ENCODE measurements at places on chromosomes 3 and 15.

- no peaks in the 10 kb centered on the region for H3K4me1 ChIP-seq
- no peak overlapping the region for H3K4me3 ChIP-seq
- no peak overlapping the region for H3K27ac ChIP-seq
- no peak for DNase-seq
Observed at GRCh38 chr3:65436580-65436979, 602.1 kb downstream of the MAGI1 start.

DNA sequence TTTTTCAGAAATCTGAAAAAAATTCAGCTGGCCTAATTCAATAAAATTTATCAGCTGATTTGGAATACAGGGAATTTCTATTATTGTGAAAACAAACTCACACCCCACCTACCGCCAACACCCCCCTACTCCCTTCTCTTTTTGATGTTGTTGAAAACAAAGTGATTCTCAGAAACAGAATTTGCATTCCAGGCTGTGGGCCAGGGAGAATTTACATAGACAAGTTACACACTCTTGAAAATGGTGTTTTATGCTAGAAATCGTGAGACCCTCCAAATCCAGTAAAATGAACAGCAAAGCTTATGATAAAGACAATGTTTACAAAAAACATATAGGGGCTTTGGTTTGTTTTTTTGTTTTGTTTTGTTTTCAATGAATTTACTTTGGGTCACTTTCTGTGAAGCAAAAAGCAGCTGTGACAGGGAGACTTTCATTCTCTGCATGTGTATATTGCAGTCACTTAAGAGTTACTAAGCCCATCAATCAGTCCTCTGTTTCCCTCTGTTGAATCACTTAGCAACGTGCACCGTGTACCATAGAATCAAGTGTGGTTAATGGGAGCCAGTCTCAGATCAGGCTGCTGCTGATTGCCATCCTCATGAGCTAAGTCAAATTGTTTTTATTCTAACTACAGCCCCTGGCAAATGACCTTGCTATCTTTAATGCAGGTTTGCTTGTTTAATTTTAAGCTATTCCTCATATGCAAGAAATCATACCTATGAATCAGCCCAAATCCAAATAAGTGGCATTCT lies 159.8 kb downstream of the ALCAM start:
- DNase-seq: no peak
- no peaks in the 10 kb centered on the region for H3K4me1 ChIP-seq
- H3K27ac ChIP-seq: no peak overlapping the region
- H3K27me3 ChIP-seq: no peaks in the 10 kb centered on the region
- H3K4me3 ChIP-seq: no peak overlapping the region

- no peak for DNase-seq
- H3K4me3 ChIP-seq: no peak overlapping the region
- no peak overlapping the region for H3K27ac ChIP-seq
- no peaks in the 10 kb centered on the region for H3K27me3 ChIP-seq
- H3K36me3 ChIP-seq: no peaks in the 10 kb centered on the region
Observed at GRCh38 chr3:64344721-64345207, 119.5 kb upstream of the PRICKLE2 start.

- H3K27ac ChIP-seq: peak overlapping the region; percentile 28
- no peaks in the 10 kb centered on the region for H3K36me3 ChIP-seq
- peaks cover 33% of the 10 kb centered on the region for H3K4me1 ChIP-seq
- no peaks in the 10 kb centered on the region for H3K27me3 ChIP-seq
- H3K4me3 ChIP-seq: peak overlapping the region; percentile 46
Observed at GRCh38 chr3:12966847-12967605, 106.2 kb downstream of the IQSEC1 start.

DNA sequence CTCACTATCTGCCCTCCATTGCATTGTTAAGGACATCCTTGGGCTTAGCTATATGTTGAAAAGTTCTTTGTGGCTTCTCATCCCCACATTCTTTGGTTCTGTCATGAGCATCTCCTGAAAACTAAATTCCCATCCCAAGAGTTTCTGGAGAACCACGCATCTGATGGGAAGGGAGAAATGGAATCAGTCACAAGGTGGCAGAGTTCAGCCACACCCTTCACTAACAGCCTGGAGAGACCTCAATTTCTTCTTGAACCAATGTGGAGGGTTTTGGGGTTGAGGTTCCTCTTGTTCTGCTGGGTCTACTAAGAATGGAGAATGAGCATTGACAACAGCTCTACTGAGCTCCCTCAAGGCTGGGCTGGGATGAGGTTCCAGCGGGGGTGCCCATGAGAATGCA lies 15.6 kb upstream of the MAGEL2 start:
- DNase-seq: no peak
- no peaks in the 10 kb centered on the region for H3K4me1 ChIP-seq
- no peak overlapping the region for H3K4me3 ChIP-seq
- H3K36me3 ChIP-seq: no peaks in the 10 kb centered on the region
- H3K27me3 ChIP-seq: no peaks in the 10 kb centered on the region

DNA sequence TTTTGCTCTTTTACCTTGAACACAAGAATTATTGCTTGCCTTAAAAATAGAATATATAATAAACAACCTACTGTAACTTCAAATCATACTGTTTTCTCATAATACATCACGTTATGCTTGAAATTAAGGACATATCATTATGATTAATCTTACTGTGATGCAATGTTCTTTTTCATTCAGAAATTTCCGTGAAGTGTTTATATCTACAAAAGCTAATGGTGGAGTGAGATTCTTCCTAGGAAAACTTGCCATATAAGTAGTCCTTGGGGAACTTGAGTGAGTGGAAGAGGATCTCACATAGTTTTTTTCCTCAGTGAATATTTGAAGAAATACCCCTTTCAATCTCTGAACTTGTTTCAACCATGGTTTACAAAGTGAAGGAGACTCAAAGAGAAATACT lies 498.7 kb upstream of the CBLB start:
- H3K4me1 ChIP-seq: peaks cover 4% of the 10 kb centered on the region
- H3K36me3 ChIP-seq: no peaks in the 10 kb centered on the region
- no peak for DNase-seq
- H3K27ac ChIP-seq: no peak overlapping the region

DNA sequence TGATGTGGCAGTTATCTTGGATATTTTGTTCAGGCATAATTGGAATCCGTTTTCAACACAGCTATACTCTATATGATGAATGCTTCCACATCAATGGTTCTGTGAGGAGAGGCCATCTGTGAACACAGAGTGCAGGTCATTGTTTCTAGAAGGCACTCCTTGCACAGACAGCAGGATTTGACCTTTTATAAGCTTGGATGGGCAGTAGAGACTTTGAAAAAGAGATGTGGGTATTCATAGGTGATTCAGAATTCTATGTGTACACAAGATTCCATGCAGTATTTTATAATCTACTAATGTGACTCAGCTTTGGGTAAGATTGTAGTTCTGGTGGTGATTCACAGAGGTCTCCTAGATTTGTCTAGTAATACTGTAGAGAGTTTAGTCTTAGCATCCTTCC lies 12.5 kb downstream of the ARPP21 start:
- H3K36me3 ChIP-seq: peaks cover 60% of the 10 kb centered on the region
- peaks cover 92% of the 10 kb centered on the region for H3K4me1 ChIP-seq
- H3K4me3 ChIP-seq: no peak overlapping the region
- DNase-seq: no peak
- H3K27me3 ChIP-seq: no peaks in the 10 kb centered on the region

DNA sequence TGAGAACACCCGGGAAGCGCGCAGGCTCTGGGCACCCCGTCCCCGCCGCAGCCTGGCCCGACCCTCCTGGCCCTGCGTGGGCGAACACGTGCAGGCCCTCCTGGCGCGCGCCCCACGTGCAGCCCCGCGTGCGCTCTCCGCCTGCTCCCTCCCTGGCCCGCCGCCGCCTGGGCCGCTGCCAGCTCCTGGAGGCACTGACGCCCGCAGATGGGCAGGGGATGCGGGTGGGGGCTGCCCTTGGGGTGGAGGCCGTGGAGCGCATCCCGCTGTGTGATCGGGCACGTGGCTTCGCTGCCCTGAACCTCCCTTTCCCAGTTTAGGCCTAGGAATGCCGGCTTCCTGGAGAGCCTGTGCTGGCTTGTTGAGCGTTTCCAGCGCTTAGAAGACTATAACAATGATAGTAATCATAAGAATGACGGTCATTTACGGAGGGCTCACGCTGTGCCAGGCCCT lies 104.6 kb upstream of the SLC6A6 start:
- DNase-seq: no peak
- H3K4me1 ChIP-seq: no peaks in the 10 kb centered on the region
- H3K27ac ChIP-seq: no peak overlapping the region
- no peak overlapping the region for H3K4me3 ChIP-seq
- peaks cover 4% of the 10 kb centered on the region for H3K27me3 ChIP-seq

GRCh38 chr15:73679180-73679579 lies 5.0 kb upstream of the CD276 start:
- no peak overlapping the region for H3K27ac ChIP-seq
- H3K4me1 ChIP-seq: no peaks in the 10 kb centered on the region
- no peak overlapping the region for H3K4me3 ChIP-seq
- H3K27me3 ChIP-seq: no peaks in the 10 kb centered on the region
- H3K36me3 ChIP-seq: no peaks in the 10 kb centered on the region

DNA sequence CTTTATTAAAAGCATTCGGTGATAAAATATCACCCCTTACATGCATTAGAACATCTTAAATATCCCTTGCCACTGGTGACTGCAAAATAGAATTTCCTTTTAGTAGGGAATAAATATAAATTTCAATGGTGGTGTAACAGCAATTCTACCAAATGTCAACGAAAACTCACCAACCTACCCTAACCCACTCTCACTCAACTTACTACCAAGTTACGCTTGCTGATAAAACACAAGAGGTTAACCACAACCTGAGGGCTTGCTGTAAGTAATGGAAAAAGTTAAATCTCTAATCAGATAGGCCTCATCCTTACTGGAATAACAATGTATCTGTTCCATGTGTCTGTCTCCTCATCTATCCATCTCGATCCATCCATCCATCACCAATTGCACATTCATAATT lies 274.7 kb downstream of the FOXP1 start:
- no peak for DNase-seq
- H3K4me1 ChIP-seq: peaks cover 18% of the 10 kb centered on the region
- no peak overlapping the region for H3K27ac ChIP-seq
- no peaks in the 10 kb centered on the region for H3K27me3 ChIP-seq
- no peak overlapping the region for H3K4me3 ChIP-seq

GRCh38 chr3:5498981-5499380 lies 311.5 kb downstream of the EDEM1 start:
- H3K27ac ChIP-seq: no peak overlapping the region
- H3K4me1 ChIP-seq: no peaks in the 10 kb centered on the region
- H3K36me3 ChIP-seq: no peaks in the 10 kb centered on the region
- H3K4me3 ChIP-seq: no peak overlapping the region

GRCh38 chr3:183478501-183478900 lies 50.1 kb upstream of the MCF2L2 start:
- no peaks in the 10 kb centered on the region for H3K36me3 ChIP-seq
- H3K27ac ChIP-seq: no peak overlapping the region
- H3K27me3 ChIP-seq: peaks cover 4% of the 10 kb centered on the region
- no peaks in the 10 kb centered on the region for H3K4me1 ChIP-seq

- H3K27me3 ChIP-seq: no peaks in the 10 kb centered on the region
- no peak overlapping the region for H3K27ac ChIP-seq
- no peaks in the 10 kb centered on the region for H3K4me1 ChIP-seq
- no peak for DNase-seq
- H3K4me3 ChIP-seq: no peak overlapping the region
Observed at GRCh38 chr3:161796780-161797179, 300.2 kb downstream of the OTOL1 start.

GRCh38 chr15:78046796-78047341 lies 30.6 kb downstream of the TBC1D2B start:
- peaks cover 36% of the 10 kb centered on the region for H3K36me3 ChIP-seq
- DNase-seq: no peak
- no peak overlapping the region for H3K4me3 ChIP-seq
- peak overlapping the region; percentile 86 for H3K27ac ChIP-seq
- H3K4me1 ChIP-seq: peaks cover 55% of the 10 kb centered on the region
- H3K27me3 ChIP-seq: no peaks in the 10 kb centered on the region

GRCh38 chr3:189513281-189514117 lies 117.7 kb upstream of the TP63 start:
- H3K27me3 ChIP-seq: no peaks in the 10 kb centered on the region
- no peak overlapping the region for H3K27ac ChIP-seq
- H3K4me3 ChIP-seq: no peak overlapping the region
- H3K36me3 ChIP-seq: no peaks in the 10 kb centered on the region

GRCh38 chr3:178684881-178685590 lies 148.8 kb downstream of the KCNMB2 start:
- no peak overlapping the region for H3K4me3 ChIP-seq
- H3K36me3 ChIP-seq: no peaks in the 10 kb centered on the region
- no peaks in the 10 kb centered on the region for H3K27me3 ChIP-seq
- DNase-seq: peak; percentile 43
- H3K4me1 ChIP-seq: no peaks in the 10 kb centered on the region
- no peak overlapping the region for H3K27ac ChIP-seq

GRCh38 chr15:33808720-33809457 lies 159.4 kb upstream of the CHRM5 start:
- DNase-seq: no peak
- no peak overlapping the region for H3K4me3 ChIP-seq
- no peaks in the 10 kb centered on the region for H3K27me3 ChIP-seq
- no peaks in the 10 kb centered on the region for H3K36me3 ChIP-seq
- no peaks in the 10 kb centered on the region for H3K4me1 ChIP-seq
- H3K27ac ChIP-seq: no peak overlapping the region

GRCh38 chr3:133162670-133163305 lies 124.6 kb downstream of the TMEM108 start:
- H3K27ac ChIP-seq: no peak overlapping the region
- no peaks in the 10 kb centered on the region for H3K4me1 ChIP-seq
- no peaks in the 10 kb centered on the region for H3K27me3 ChIP-seq
- H3K36me3 ChIP-seq: no peaks in the 10 kb centered on the region
- no peak for DNase-seq
- H3K4me3 ChIP-seq: no peak overlapping the region

DNA sequence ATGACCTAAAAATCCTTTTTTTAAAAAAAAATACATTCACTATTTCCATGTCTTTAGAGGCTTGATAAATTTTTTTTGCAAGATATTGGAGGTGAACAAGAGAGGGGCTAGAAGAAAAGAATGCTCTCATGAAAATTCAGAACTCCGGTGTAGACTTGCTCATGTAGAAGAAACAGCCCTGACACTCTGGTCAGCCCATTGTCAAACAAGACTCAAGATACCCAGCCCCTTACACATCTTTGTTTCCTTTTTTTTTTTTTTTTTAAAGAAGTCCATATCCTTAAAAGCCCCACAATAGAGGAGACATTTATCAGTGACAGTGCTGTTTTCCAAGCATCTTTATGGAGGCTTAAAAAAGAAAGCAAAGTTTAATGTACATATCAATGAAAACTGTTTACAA lies 196.8 kb upstream of the RORA start:
- no peaks in the 10 kb centered on the region for H3K4me1 ChIP-seq
- no peak for DNase-seq
- no peaks in the 10 kb centered on the region for H3K36me3 ChIP-seq
- no peaks in the 10 kb centered on the region for H3K27me3 ChIP-seq

GRCh38 chr15:35874260-35874905 lies 328.4 kb upstream of the DPH6 start:
- no peak for DNase-seq
- no peak overlapping the region for H3K27ac ChIP-seq
- no peaks in the 10 kb centered on the region for H3K36me3 ChIP-seq
- no peaks in the 10 kb centered on the region for H3K27me3 ChIP-seq
- no peaks in the 10 kb centered on the region for H3K4me1 ChIP-seq
